Urothelium cell line (cell line): ENCODE measurements at places on chromosomes 13 and 19.

DNA sequence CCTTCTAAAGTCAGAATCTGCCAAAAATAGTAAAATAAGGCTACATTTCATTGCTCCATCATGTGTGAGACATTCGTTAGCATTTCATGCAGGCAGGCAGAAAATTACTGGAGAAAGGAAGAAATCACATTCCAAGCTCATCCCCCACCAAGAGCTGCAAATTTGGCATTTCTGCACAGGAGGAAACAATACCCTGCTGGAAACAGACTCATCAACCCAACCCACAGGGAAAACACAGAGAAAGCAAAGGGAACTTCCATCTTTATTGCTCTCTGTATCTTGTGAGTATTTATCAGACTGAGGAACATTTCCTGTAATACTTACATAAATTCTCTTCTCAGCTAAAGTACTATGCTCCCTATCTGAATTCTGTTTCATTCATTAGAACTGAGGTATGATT, 95.7 kb downstream of the KCTD12 start:
- no peak for DNase-seq

GRCh38 chr19:33690378-33691029, 68.8 kb downstream of the CHST8 start:
- DNase-seq = no peak

- no peak for DNase-seq
Measured at GRCh38 chr13:113020323-113021080, 51.5 kb downstream of the MCF2L start.

DNA sequence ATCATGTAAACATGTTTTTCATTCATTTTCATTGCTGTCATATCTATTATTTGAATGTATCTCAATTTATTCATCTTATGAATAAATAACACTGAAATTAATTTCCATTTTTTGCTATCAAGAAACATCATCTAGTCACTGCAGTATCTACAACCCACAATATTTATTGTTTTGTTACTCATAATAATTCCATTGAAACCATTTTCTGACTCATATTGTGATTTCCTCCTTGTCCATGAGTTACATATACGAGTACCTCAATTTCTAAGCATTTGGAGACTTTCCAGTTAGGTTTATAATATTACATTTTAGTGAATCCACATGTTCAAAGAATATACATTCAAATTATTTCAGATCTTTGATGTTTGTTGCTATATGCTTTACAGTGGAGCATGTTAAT, 1524.0 kb downstream of the SLITRK1 start:
- no peak for DNase-seq

DNA sequence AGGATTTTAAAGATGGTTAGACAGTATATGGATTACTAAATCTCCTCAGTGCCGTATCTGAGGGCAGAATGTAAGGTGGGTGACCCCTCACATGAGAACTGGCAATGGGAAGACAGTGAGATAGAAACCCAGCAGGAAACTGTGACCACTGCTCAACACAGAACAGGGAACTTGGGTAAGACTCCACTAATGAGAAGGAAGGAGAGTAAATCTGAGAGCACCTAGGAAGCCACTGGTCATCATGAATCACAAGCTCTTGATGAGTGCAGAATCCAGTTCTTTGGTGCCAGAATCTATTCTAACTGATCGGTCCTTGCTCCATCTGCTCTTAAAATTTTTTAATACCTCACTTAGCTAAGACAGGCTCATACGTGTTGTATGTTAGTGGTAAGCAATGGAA, 261.8 kb downstream of the KLF12 start:
- no peak for DNase-seq

DNA sequence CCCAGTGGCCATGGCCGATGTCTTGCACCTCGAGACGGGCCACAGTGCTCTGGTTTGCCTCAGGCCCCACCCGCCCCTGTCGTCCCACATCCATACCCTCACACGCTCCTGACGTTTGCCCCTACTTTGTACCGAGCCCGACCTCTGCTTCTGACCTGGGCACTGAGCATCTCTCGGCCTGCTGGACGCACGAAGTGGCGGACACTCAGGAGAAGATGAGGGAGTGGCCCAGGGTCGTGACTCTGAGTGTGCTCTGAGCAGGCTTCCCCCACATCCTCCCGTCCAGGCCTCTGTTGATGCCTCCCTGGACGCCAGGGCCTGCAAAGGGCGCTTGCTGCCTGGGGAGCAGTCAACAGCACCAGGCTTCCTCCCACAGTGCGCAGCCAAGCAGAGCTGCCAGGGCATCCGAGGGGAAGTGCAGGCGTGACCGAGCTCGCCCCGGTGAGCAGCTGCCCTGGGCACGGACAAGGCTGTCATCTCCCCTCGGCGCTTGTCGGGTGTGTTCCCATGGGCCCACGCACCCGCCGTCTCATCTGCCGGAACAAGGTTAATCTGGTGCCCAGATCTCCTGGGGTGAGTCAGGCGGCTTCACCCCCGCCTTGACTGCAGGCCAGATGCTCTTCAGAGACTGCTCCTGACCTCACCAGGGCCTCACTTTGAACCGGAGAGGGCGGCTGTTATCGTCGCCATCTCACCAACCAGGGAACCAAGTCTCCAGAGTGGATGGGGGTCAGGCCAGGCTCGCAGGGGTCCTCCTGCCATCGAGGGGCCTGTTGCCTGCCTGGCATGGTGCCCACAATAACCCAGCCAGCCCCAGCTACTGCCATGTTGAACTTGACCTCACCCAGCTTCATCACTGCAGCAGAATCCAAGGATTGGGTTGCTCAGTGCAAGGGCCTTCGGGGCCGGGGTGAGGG, 27.2 kb downstream of the COMP start:
- DNase-seq = peak; percentile 70

DNA sequence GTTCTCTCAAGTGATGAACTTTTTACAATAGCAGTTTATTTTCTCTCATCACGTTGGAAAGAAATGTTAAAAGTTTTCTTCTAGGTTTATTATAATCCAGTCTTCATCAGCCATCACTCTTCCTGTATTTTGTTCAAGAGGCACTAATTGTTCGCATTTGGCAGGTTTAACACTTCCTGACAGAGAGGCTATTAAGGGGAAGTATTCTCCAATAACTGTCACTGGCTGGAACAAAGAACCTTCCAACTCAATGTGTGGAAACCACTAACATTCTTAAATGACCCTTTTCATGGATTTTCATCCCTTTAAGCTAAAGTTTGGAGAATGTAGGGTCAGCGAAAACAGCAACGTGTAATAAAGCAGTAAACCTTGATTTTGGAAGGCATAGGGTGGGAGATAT, 145.1 kb downstream of the PCCA start:
- no peak for DNase-seq

- DNase-seq = no peak
Measured at GRCh38 chr19:31546205-31546960, 197.1 kb upstream of the TSHZ3 start.
